ENCODE measurements at places on chromosomes 3 and 15. TPM values are rescaled to one million over a fixed set of nuclear protein-coding genes. Genes with fewer than 3 reads are reported as not detected.

GRCh38 chr3:152094406-152094805, 174.3 kb upstream of the MBNL1 start:
- DNase-seq = no peak

DNA sequence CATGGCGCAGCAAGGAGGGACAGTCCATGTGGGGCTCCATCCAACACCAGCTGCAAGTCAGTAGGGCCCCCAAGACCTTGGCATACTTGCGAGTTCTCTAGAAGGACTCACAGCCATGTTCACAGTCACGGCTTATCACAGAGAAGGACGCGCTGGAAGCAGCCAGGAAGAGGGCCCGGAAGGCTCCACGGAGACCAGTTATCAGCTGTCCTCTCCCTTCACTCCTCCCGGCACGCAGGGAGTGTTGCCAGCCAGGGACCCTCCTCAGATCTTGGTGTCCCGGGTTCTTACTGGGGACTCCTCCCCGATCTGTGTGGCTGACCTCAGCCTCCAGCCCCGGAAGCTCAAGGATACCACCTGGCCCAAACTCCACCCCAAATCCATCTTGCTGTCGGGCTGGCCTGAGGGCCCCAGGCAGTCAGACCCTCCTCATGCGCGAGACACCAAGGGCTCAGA, 68.0 kb downstream of the SLTM start:
- no peak for DNase-seq

- no peak for DNase-seq
Measured at GRCh38 chr3:71438904-71439303, 144.6 kb downstream of the FOXP1 start.

GRCh38 chr15:50066202-50066601, 52.8 kb downstream of the ATP8B4 start:
- DNase-seq = peak; percentile 14

DNA sequence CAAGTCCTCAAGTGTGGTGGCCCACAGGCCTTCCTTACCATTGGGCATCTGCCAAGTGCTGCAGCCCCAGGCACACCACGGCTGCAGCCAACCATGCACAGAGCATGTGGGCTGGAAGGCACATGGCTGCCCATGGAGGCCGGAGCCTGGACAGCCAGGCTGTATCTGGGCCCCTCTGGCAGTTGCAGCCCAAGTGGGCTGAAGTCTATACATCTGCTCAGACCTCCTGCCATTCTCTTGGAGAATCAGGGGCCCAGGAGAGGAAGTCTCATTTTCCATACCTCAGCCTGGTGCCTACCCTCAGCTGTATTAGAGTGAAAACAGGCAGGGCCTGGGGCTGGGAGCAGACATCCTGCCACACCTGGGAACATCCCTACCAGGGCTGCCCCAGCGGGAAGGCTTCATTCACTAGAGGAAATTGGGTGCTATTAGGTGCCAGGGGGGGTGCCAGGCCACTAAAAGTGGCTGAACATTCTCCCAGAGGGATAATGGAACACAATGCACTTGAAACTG, 48.0 kb upstream of the SLCO2A1 start:
- no peak for DNase-seq

DNA sequence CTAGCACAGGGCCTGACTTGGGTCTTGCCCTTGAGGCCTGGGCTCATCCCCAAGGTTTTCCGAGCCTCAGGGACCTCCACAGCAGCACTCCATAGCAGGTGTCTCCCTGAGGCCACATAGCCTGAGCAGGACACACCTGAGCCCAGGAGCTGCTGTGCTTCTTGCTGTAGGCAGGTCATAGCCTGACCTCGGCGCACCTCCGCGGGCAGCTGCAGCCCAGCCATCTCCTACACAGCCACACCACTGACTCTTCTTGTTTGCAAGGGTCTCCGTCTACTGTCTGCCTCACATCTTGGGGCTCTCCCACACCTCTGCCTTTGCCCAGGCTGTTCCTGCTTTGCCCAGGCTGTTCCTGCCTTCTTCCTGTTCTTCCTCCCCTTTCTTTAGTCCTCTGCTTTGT, 224.8 kb downstream of the SLCO3A1 start:
- no peak for DNase-seq

GRCh38 chr3:99503350-99503749, 135.0 kb upstream of the COL8A1 start:
- DNase-seq = no peak

DNA sequence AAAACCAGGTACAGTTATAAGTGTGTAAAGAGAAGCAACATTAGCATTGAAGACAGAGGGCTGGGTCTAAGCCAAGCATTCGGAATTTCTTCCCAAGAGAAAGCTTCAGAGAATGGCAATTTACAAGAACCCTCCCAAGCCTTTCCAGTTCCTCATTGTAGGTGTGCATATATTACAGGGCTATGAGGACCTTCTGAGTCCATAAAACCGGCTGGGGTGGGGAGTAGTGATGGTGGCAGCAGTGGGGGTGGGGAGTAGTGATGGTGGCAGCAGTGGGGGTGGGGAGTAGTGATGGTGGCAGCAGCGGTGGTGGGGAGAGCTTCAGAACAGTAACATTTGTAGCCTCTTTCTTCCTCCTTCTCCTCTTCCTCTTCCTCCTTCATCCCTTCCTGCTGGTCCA, 368.7 kb upstream of the UMPS start:
- no peak for DNase-seq

DNA sequence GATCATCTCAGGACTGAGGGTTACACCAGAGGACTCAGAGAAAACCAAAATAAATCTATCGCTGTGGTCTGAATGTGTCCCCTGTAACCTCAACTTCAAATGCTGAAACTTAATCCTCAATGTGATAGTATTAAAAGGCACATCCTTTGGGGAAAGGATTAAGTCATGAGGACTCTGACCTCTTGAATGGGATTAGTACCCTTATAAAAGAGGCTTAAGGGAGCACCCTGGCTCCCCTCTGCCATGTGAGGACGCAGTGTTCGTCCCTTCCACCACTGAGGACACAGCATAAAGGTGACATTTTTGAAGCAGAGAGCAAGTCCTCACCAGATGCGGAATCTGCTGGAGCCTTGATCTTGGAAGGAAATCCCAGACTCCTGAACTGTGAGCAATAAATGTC, 39.5 kb downstream of the SRPRB start:
- DNase-seq = no peak

- no peak for DNase-seq
Measured at GRCh38 chr15:30990036-30990435, 1.4 kb downstream of the MTMR10 start.

- no peak for DNase-seq
Measured at GRCh38 chr15:46300716-46301115, 665.9 kb downstream of the SQOR start.

GRCh38 chr3:14403619-14404155, 1.3 kb downstream of the SLC6A6 start:
- peak; percentile 62 for DNase-seq

- peak; percentile 22 for DNase-seq
Measured at GRCh38 chr3:150545419-150546225, 674 bp downstream of the SERP1 start.

DNA sequence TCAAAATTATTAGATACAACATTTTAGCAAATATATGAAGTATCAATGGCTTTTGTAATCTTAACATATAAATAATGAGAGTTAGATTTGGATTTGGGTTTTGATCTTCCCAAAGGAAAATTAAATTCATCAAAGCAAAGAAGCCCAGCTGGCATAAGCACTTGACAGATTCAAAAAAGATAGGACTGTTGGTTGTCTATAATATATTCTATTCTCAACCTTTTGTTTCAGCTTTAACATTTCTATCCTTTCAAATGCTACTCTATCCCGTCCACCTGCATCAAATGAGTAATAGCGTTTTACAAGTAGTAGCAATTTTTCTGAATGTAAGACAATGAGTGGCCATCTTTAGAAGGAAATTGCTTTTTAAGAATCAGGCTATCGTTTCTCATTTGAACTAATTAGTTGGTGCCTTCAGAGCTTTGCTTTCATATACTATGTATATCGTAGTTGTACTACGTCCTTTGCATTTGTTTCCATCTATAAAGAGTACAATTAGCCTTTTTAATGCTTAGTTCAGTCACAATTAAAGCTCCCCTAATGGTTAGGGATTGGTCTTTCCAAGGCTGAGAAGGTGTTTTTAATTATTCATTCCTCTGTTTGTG, 278.0 kb downstream of the UBE2E2 start:
- DNase-seq = no peak

DNA sequence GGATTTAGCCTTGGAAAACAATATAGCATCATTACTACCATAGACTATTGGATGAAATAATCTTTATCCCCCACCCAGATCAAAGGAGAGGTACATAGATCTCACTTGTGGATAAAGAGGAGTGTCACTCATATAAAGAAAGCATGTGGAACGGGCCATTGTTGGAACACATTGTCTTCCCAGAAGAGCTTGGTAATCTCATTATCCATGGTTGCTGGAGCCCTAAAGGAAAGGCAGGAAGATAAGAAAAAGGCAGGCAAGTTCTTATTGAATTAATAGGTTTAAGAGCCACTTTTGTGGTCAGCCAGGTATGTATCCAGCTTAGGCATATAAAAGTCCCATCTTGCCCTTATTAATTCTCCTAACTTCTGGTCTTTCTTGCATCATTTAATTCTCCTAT, 659.1 kb downstream of the GRM7 start:
- DNase-seq = no peak

GRCh38 chr3:161946443-161946960, 449.9 kb downstream of the OTOL1 start:
- no peak for DNase-seq

- DNase-seq = no peak
Measured at GRCh38 chr3:13065727-13066126, 7.5 kb downstream of the IQSEC1 start.

GRCh38 chr3:153274561-153274960, 112.5 kb downstream of the RAP2B start:
- DNase-seq = no peak

GRCh38 chr3:194686414-194686815, 732 bp downstream of the FAM43A start:
- DNase-seq = no peak

DNA sequence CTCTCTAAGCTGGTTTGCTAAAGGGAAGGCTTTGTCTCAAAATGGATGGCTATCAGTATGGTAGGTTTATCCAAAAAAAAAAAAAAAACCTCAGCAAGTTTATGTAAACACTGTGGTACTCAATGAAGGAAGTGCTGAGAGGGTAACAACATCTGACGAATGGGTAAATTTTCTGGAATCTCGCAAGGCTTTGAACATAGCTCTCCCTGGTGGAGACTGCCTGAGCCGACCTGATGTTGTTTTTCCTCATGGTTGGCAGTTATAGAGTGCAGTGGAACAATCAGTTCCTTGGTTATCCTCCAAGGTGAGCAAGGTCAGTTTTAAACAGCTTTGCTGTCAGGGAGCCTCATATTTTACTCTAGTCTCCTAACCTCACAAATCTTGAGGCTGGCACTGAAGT, 94.6 kb downstream of the ZPLD1 start:
- DNase-seq = peak; percentile 21

GRCh38 chr15:45050587-45050986, 27.6 kb downstream of the SORD start:
- DNase-seq = no peak

GRCh38 chr15:32120577-32121383, 90.5 kb downstream of the CHRNA7 start:
- DNase-seq = no peak

DNA sequence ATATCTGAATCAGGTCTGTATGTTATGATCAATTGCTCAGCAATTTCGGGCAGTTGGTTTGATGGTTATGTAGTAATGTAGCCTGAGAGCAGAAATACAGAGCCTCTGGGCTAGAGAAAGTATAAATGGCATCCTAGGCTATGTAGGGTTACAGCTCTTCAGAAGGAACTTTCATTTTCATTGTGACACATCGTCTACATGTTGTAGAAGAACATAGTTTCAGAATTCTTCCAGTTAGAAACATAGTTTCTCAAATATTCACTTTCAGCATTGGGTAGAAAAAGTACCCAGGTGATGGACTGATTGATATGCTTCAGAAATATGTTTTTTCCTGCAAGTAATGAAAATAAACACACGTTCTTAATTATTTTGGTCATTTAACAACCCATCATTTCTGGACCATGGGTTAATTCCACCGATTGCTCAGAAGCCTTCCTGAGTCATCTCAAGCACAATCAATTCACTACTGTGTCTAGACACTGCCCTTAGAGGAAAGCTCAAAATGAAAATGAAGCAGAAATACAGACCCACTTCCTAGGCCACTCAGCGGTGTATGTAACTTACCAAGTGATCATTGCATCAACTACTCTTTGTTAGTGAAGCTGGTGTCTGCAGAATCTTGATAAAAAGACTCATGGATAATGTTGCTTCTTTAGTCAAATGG, 88.8 kb upstream of the TSEN2 start:
- DNase-seq = no peak

DNA sequence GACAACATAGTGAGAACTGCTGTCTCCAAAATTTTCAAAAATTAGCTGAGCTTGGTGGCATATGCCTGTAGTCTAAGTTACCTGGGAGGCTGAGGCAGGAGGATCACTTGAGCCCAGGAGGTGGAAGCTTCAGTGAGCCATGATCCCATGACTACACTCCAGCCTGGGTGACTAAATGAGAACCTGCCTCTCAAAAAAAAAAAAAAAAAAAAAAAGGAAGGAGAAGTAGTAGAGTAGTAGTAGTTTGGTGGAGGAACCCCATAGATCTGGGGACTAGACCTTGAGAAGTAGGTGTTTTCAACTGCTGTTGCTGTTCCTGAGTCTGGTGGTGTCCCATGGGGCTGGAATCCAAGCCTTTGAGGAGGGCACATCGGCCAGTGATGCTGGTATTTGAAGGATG, 38.4 kb upstream of the UBE2E2 start:
- no peak for DNase-seq

GRCh38 chr3:65170390-65171042, 482.7 kb upstream of the ADAMTS9 start:
- peak; percentile 26 for DNase-seq

DNA sequence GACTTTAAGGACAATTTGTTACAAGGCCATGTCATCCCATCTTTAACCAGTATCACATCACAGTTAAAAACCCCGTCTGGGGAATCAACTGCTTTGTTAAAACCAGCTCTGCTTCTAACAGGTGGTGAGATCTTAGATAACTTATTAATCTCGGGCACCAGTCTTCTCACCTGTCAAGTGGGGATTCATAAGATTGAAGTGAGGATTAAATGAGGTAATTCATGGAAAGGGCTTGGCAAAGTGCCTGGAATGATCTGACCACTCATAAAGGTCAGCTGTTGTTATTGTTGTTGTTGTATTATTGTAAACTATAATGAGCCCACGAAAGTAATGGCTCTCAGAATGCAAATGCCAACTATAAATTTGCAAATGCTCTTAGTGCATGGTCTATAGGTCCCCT, 30.1 kb upstream of the SLC24A5 start:
- DNase-seq = no peak

The TMCO5A gene
- not detected for total RNA-seq

The COL8A1 gene
- total RNA-seq = 26.9 TPM

The COLQ gene
- not detected for total RNA-seq

The CTXND1 gene
- total RNA-seq = not detected

The FETUB gene
- 0.45 TPM for total RNA-seq

The C3orf49 gene
- total RNA-seq = not detected

The TGM4 gene
- total RNA-seq = 0.10 TPM

The CNTN3 gene
- total RNA-seq = not detected

The ZNF660 gene
- not detected for total RNA-seq

The SI gene
- total RNA-seq = not detected
